ENCODE measurements at places on chromosomes 6 and 20. TPM values are rescaled to one million over a fixed set of nuclear protein-coding genes. Genes with fewer than 3 reads are reported as not detected.
A peak's percentile ranks its signal among the peaks of the same experiment; 100 is the strongest.

Gene DEFB132
- not detected for total RNA-seq

- peak overlapping the region; percentile 94 for H3K4me3 ChIP-seq
- H3K27me3 ChIP-seq: no peaks in the 10 kb centered on the region
- peaks cover 22% of the 10 kb centered on the region for H3K4me1 ChIP-seq
- DNase-seq: peak; percentile 92
Observed at GRCh38 chr6:44245912-44246662, 814 bp upstream of the HSP90AB1 start.

DNA sequence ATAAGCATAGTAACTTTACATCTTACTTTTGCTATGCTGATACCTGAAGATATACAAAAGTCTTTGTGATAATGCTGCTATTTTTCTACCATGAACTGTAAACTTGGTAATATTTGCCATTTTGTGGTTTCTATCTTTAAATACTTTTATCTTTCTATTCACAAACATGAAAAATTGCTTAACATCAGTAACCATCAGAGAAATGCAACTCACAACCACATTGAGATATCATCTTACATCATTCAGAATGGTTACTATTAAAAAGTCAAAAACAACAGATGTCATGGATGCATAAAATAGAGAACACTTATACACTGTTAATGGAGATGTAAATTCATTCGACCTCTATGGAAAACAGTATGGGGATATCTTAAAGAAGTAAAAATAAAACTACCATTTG lies 112.0 kb downstream of the TRDN start:
- DNase-seq: no peak
- no peak overlapping the region for H3K4me3 ChIP-seq
- no peaks in the 10 kb centered on the region for H3K27me3 ChIP-seq
- H3K27ac ChIP-seq: no peak overlapping the region
- H3K36me3 ChIP-seq: no peaks in the 10 kb centered on the region
- no peaks in the 10 kb centered on the region for H3K4me1 ChIP-seq

Gene GHRH
- not detected for total RNA-seq

GRCh38 chr20:40274912-40275533 lies 414.0 kb downstream of the MAFB start:
- no peaks in the 10 kb centered on the region for H3K36me3 ChIP-seq
- H3K4me1 ChIP-seq: no peaks in the 10 kb centered on the region
- no peaks in the 10 kb centered on the region for H3K27me3 ChIP-seq
- no peak for DNase-seq

Gene HNF4A
- total RNA-seq: 0.11 TPM

DNA sequence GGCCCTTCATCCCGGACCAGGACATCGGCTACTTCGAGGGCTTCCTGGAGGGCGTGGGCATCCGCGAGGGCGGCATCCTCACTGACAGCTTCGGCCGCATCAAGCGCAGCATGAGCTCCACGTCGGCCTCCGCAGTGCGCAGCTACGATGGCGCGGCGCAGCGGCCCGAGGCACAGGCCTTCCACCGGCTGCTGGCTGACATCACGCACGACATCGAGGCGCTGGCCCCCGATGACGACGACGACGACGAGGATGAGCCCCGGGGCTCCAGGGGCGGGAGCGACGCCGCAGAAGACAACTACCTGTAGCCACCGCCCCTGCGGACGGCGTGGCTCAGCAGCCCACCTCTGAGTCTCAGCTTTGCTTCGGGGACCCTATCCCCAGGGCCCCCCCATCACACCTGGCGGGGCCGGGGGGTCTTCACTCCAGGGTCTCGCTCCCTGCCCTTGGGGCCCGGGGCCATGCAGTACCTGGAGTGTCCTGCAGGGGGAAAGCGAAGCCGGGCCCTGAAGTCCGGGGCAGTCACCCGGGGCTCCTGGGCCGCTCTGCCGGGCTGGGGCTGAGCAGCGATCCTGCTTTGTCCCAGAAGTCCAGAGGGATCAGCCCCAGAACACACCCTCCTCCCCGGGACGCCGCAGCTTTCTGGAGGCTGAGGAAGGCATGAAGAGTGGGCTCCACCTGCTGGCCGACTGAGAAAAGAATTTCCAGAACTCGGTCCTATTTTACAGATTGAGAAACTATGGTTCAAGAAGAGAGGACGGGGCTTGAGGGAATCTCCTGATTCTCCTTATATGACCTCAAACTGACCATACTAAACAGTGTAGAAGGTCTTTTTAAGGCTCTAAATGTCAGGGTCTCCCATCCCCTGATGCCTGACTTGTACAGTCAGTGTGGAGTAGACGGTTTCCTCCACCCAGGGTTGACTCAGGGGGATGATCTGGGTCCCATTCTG lies 20.8 kb upstream of the HCK start:
- peak; percentile 72 for DNase-seq
- H3K36me3 ChIP-seq: no peaks in the 10 kb centered on the region
- no peak overlapping the region for H3K4me3 ChIP-seq
- H3K27me3 ChIP-seq: peaks cover 6% of the 10 kb centered on the region
- H3K27ac ChIP-seq: no peak overlapping the region

GRCh38 chr20:2599288-2600006 lies 53.0 kb upstream of the NOP56 start:
- H3K27me3 ChIP-seq: peaks cover 11% of the 10 kb centered on the region
- DNase-seq: no peak
- H3K4me3 ChIP-seq: no peak overlapping the region
- H3K27ac ChIP-seq: no peak overlapping the region

DNA sequence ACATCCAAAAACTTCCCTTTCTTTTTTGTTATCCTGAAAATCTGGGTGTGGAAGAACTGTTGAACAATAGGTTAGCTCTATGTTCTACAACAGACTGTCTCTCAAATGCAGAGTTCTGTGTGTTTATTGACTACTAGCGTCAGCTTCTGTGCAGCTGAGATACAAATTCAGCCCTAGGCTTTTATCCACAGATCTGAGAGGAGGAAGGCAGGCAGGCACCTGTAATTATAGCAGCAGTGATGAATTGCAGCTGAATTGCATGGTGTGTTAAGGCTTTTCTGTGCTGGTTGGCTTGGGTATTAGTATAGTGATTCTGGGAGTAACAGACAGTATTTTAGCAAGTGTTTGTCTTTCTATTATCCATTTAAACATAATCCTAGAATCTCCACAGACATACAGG lies 24.4 kb downstream of the GRIK2 start:
- no peaks in the 10 kb centered on the region for H3K36me3 ChIP-seq
- H3K27me3 ChIP-seq: no peaks in the 10 kb centered on the region
- no peak overlapping the region for H3K27ac ChIP-seq
- no peak overlapping the region for H3K4me3 ChIP-seq
- no peaks in the 10 kb centered on the region for H3K4me1 ChIP-seq
- DNase-seq: no peak

Gene CTAGE9
- total RNA-seq: not detected

DNA sequence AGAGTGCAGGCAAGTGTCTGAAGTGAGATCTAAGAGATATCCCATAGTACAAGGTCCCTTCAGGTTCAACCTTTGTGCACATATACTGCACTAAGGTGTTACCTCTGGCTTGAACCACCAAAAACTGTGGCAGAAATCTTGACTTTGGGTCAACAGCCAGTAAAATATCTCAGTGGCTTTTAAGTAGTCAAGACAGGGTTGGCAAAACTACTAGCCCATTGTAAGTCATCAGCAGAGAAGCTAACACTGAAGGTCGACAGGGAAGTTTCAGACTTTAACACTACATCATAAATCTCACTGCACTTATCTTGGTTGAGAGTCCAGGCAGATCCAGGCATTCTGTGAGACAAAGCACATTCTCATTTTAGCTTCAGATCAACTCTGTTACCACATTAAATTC lies 1684.7 kb downstream of the HACE1 start:
- H3K4me1 ChIP-seq: no peaks in the 10 kb centered on the region
- no peak overlapping the region for H3K4me3 ChIP-seq
- H3K27me3 ChIP-seq: no peaks in the 10 kb centered on the region
- no peak overlapping the region for H3K27ac ChIP-seq

DNA sequence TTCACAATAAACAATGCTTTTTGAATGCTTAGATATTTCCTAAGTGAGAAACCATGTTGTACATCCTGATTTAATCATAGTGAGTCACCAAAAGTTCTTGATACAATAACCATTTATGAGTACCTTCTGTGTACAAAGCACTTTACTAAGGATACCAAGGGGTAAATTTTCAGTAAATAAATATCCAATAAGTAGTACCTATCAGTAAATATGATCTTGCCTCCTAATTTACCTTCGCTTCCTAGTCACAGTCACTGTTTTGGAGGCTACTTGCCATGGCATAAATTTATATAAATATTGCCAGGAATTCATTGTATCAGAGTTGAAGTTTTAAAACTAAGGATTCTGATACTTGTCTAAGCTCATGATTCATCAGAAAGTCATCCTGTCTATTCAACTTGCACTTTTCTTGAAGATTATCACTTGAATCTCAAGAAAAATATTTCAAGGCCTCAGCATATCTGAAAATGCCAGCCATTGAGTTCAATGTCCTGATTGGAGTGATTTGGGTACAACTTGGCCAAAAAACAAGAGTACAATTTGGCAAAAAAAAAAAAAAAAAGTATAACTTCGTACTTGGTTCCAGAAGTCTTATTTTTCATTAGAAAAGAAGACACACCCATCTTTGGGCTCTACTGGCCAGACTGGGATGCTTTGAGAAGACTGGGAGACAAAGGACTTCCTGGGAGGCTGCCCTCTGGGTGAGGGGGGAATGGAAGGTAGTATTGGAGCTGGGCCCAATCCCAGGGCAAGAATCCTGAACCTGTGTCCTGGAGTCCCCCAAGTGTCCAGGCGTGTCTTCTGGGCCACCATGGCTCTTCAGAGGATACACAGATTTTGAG lies 32.8 kb downstream of the RAB22A start:
- H3K4me3 ChIP-seq: no peak overlapping the region
- peaks cover 37% of the 10 kb centered on the region for H3K36me3 ChIP-seq
- DNase-seq: no peak
- H3K27ac ChIP-seq: no peak overlapping the region

Gene BMP5
- total RNA-seq: not detected
